ENCODE measurements at places on chromosomes 6 and 20. TPM values are rescaled to one million over a fixed set of nuclear protein-coding genes. Genes with fewer than 3 reads are reported as not detected.

Gene CGA
- not detected for total RNA-seq

Gene PDYN
- not detected for total RNA-seq

Gene CD83
- total RNA-seq: 84.8 TPM

Gene BPIFB4
- total RNA-seq: not detected

- peaks cover 36% of the 10 kb centered on the region for H3K36me3 ChIP-seq
- no peak overlapping the region for H3K27ac ChIP-seq
- no peaks in the 10 kb centered on the region for H3K4me1 ChIP-seq
- DNase-seq: no peak
Measured at GRCh38 chr20:25637247-25637646, 13.4 kb upstream of the NANP start.

DNA sequence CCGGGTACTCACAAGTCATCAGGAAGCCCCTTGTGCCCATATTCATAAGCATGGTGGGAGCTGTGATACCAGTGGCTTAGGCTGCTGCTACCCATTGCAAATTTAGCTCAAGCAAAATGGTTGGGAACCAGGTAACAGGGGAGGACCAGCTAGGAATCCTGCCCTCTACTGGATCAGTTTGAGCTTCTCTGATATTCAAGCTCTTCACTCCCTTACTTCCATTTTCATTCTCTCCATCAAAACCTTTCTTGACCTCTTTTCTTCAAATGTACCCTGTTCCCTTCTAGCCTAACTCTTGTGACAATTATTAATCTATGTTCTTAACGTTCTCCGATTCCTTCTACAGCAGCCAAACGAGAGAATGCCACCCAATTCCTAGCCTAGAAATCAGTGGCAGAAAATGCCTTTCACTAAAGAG is 9.7 kb downstream of the NOL7 start:
- peaks cover 11% of the 10 kb centered on the region for H3K4me1 ChIP-seq
- peaks cover 70% of the 10 kb centered on the region for H3K36me3 ChIP-seq
- H3K27me3 ChIP-seq: no peaks in the 10 kb centered on the region

GRCh38 chr6:39464067-39464466 is 141.6 kb upstream of the KCNK16 start:
- H3K27me3 ChIP-seq: peaks cover 7% of the 10 kb centered on the region
- peak; percentile 10 for DNase-seq
- H3K4me3 ChIP-seq: no peak overlapping the region
- no peaks in the 10 kb centered on the region for H3K4me1 ChIP-seq

DNA sequence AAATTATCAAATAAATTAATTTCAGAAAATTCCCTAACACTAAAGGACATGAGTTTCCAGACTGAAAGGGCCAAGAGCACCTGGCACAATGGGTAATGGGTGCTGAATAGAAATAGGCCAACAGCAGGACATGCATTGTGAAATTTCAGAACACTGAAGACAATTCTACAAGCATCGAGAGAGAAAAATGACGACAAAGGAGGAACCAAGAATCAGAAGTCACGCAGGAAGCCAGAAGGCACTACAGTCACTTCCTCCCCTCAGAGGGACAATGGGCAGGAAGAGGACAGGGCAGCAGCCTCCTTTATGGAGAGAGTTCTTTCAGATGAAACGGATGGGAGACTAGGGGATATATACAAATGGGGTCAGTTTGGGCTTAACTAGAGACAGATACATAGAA is 29.6 kb downstream of the PCNA start:
- H3K4me3 ChIP-seq: peak overlapping the region; percentile 4
- no peaks in the 10 kb centered on the region for H3K27me3 ChIP-seq
- H3K36me3 ChIP-seq: peaks cover 15% of the 10 kb centered on the region
- H3K27ac ChIP-seq: peak overlapping the region; percentile 82
- peaks cover 16% of the 10 kb centered on the region for H3K4me1 ChIP-seq
